Activated T-helper 1 cell treated with Interleukin-2 at 50 U/mL for 16 hours (primary cell): ENCODE measurements at places on chromosomes 7 and 10.

- no peak for DNase-seq
Observed at GRCh38 chr7:3753868-3754267, 452.8 kb downstream of the SDK1 start.

DNA sequence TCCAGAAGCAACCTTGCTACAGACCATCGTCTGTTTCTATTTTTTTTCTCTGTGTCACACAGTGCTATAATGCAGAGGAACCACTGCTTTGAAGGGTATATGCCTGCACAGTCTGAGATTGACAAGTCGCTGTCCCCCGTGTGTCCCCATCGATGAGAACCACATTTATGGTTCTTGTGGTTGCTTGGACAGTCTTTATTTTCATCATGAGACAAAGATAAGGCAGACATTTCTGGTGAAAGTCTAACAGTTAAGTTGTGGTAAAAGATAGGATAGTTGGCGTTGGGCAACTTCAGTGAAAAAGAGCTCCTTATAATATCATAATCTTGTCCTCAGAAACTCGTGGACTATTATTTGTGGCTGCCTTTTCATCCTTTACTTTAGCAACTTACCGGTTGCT, 6.3 kb upstream of the AKR1E2 start:
- DNase-seq: no peak

- no peak for DNase-seq
Observed at GRCh38 chr10:3261921-3262320, 89.3 kb upstream of the PITRM1 start.

- no peak for DNase-seq
Observed at GRCh38 chr7:157043745-157044144, 33.3 kb upstream of the MNX1 start.

DNA sequence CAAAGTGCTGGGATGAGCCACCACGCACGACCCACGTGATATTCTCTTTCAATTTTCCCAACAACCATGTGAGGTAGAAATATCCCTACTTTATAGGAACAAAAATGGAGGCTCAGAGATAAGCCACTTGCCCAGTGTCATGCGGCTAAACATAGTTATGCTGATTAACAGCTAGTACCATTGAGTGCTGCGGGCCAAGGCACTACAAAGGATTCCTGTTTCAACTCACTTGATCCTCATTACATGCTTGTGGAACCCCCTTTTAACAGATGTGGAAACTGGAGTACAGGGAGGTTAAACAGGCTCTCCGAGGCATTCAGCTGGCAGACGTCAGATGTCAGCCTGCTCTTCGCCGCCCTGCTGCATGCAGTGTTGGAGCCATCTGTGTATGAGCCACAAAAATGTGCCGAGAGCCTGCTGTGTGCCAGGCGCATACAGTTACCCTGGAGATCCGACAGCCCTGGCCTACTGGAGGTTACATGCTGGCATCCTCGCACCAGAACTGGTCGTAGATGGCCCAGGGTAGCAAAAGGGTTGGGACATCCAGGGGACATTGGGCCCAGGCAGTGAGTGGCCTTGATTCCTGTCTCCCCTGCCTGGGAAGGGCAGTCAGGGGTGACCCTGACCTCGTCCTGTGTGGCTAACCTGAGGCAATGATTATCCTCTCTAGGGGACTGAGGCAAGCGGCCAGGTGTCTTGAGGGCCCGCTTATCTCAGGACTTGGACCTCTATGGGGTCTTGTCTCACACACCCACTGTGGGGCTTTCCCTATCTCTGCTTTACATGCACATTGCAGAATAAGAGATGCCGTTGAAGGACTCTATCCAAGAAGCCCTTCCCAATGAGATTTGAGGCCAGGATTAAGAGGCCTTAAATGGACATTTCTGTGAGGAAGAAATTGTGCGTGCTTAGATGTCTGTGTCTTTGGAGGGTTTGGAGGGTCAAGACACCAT, 18.5 kb upstream of the SRGN start:
- DNase-seq: no peak

- DNase-seq: no peak
Observed at GRCh38 chr10:119784340-119785067, 58.7 kb downstream of the INPP5F start.

DNA sequence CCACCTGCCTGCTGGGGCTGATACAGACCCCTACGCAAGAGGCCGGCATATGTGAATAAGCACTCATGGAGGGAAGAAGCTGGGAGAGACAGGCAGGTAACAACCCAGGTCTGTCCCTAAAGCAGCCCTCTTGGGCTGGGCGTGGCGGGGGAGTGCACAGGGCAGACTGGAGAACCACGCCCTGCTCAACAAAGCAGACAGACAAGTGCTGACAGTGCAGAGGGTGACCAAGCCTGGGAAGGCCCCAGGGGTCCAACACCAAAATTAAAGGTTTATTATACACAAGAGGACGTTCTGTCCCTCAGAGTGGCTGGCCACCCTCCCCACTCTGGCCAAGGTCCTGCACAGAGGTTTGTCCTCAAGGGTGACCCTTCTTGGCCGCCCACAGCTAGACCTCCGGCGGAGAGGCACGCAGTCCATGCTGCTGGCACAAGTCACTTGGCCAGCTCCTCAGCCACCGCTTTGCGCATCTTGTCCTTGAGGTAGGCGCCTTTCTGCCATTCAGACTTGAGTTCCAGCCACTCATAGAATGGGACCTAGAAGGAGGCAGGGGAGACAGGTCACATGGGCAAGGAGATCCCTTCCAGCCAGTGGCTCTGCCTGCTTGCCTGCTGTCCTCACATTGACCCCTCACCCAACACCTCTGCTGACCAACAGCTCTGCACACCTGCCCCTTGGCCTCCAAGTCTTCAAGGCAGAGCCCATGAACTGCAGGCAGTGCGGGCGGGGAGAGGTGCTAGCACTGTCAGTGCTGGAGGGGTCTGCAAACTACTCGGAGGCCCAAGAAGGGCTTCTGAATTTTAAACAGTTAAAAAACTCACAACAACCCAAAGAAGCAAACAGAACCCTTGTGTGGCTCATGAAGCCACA, 11.4 kb upstream of the NACAD start:
- DNase-seq: no peak

DNA sequence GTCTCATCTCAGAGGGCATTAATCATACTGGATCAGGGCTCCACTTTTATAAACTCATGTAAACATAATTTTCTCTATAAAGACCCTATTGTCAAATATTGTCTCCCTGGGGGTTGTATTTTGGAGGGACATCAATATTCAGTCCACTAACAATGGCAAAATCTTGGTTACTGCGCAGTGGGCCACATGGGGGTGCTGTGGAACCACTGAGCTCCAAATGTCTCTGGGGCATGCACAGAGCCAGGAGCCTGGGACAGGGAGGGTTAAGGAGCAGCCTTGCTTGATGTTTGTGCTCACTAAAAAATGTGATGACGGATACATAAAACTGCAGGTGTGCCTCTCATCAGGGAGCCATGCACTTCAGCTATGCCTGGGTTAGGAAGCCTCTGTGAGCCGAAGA, 62.1 kb upstream of the PRSS58 start:
- no peak for DNase-seq

DNA sequence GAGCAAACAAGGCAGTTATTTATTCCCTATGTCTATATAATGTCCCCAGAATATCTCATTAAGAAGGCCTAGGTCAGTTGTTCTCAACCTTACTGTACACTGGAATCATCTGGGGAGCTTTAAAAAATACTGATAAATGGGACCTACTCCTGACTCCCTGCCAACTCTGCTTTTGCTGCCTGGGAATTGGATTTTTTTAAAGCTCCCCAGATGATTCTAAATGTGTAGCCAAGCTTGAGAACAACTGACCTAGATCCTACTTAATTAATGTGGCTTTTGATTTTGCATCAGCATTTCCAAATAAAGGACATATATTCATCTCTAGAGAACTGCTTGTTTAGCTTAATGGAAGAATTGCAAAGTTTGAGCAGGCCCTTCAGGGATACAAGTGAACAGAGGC, 91.7 kb upstream of the HPS1 start:
- DNase-seq: no peak

- DNase-seq: no peak
Observed at GRCh38 chr10:115981081-115981480, 291.9 kb downstream of the GFRA1 start.

GRCh38 chr10:69332278-69333010, 54.1 kb downstream of the HK1 start:
- no peak for DNase-seq

- no peak for DNase-seq
Observed at GRCh38 chr10:9786101-9786500, 1231.6 kb upstream of the CELF2 start.

DNA sequence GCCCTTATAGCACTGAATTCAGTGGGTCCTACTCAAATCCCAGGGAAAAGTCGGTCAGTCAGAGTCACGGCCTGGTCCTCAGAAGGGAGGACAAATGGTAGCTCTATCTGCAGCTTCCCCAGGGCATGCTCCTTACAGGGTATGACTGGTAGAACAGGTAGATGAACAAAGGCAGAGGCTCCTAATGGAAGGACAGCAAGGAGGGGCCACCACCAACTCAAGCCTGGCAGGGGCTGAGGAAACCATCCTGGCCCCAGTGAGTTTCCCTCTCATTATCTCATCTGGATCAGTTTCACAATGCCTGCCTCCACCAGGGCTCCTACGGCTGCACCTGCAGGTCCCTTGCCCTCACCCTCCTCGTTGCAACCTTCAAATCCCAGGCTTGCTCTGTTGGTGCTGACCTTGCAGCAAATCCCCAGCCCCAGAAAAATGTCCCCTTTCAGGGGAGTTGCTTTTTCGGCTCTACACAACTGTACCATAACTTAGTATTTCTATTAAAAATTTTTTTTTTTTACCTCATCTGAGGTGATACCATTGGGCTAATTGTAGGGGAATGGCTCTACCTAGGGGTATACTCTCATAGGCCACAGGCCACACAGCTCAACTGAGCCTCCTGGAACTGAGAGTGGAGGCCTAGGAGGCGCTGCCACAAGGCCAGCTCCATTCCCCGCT, 2.4 kb upstream of the MYO1G start:
- no peak for DNase-seq

- DNase-seq: no peak
Observed at GRCh38 chr10:8054244-8054493, 319 bp upstream of the GATA3 start.

- DNase-seq: no peak
Observed at GRCh38 chr7:7110706-7111105, 71.6 kb upstream of the C1GALT1 start.

- DNase-seq: no peak
Observed at GRCh38 chr10:63833411-63834060, 312.3 kb downstream of the REEP3 start.

DNA sequence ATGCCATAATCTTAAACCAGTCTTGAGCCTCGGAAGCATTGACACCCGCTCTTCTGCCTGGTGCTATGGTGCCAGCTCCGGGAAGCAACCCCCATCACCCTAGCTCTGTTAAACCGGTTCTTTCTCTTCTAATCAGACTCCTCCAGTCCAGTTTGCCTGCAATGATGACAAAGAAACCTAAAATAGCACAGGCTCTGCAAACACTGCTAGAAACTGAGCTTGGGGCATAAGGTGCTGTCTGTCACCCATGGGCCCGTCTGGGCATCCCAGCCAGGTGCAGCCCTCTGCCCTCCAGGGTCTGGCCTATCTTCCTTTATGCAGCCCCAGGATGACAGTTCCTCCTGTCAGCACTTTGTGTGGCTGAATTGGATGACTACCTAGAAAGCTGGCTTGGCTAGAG, 14.2 kb upstream of the CAMK2G start:
- no peak for DNase-seq

DNA sequence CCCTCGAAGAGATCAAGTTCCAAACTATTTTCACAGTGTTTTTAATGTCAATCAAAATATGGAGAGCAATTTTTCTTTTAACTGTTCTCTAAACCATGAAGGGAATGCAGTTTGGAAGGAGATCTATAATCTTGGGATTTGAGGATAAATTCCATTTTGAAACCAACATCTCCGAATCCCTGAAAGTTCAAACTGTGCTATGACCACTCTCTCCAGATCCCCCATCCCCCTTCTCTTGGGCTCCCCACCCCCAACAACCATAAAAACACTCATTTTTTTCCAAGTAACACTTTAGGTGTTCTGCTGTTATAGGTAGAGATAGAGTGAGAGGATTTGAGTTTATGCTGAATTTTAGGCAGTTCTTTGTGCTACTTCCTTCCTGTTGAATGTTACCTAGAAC, 1.7 kb downstream of the CALD1 start:
- DNase-seq: no peak

DNA sequence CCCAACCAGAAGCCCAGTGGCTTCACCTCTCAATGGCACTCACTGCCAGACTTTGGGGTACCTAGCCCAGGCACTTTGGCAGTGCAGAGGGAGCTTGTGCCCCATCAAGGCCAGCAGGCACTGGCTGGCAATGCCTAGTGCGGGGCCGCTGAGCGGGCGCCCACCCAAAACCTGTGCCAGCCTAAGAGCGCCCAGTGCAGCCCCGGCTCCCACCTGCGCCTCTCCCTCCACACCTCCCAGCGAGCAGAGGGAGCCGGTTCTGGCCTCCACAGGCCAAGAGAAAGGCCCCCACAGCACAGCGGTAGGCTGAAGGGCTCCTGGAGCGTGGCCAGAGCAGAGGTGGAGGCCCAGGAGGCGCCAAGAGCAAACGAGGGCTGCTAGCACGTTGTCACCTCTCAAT, 930.8 kb downstream of the IPMK start:
- no peak for DNase-seq

- DNase-seq: no peak
Observed at GRCh38 chr7:364536-364935, 74.6 kb downstream of the FOXL3 start.

DNA sequence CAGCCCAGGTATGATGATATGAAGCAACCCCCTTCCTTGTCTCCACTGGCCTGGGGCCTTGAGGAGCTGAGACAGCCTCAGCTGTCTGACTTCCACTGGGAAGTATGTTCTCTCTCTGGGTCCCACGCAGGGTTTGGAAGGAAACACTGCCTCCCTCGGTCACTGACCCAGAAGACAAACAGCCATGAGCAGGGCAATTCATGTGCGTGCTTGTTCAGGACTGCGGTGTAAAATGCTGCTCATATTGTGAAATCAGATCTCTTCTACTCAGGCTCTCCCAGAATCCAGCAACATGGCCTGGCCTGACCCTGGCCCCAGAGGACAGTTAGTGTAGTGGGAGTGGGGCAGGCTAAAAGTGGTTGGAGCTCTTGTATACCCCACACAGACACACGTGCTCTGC, 2.8 kb downstream of the CLCN1 start:
- no peak for DNase-seq

GRCh38 chr7:90897961-90898469, 301.9 kb downstream of the CDK14 start:
- DNase-seq: no peak

DNA sequence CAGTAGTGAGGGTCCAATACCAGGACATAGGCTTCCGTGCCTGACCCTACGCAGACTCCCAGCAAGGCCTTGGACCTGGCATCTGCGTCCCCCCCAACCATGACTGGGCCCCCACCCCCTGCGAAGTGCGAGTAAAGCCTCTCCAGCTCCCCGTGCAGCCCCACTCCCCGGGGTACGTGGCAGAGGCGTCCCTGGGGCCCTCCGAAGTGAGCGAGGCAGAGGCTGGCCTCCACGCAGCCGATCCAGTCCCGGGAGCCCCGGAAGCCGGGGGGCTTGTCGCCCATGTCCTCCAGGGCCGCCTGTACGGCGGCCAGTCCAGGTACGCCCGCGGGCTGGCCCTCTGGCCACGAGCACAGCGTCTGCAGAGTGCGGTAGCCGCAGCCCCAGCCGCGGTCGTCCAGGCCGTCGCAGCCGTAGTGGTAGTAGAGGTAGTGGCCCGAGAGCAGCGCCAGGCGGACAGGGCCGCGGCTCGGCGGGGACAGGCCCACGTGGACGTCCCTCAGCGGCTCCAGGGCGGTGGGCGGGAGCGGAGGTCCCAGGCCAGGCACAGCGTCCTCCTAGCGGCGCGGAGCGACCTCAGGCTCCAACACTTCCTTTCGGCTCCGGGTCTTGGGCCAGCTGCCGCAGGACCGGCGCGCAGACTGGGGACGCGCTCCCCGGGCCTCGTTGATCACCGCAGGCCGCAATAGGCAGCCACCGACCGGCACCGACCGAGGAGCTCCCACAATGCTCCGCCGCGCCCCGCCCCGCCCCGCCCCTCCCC, at the start of gene UFSP1:
Gene UFSP1, minus strand, starts transcription at position 728 of the 763 bp plus-strand sequence. Its CDS starts 444 bp downstream, at position 284.
- DNase-seq: no peak
